Kidney capillary endothelial cell (primary cell): ENCODE measurements at places on chromosomes 5 and 9.

DNA sequence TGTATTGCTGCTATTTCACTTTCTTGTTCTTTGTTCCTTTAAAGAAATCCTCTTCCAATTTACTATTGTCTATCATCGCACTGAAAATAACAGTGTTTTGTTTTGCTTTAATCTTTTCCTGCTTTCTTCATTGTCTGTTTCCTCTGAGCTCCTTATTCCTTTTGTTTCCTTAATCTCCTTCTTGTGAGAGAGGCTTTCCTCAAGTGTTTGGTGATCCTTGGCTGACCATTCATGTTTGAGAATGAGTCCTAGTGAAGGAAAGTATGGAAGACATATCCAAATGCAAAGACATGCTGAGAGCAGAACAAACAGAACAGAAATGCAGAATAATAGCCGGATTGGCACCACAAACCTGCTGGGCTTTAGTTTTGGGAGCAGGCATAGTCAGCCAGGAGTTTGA is 42.0 kb upstream of the ENTREP1 start:
- no peak for DNase-seq

DNA sequence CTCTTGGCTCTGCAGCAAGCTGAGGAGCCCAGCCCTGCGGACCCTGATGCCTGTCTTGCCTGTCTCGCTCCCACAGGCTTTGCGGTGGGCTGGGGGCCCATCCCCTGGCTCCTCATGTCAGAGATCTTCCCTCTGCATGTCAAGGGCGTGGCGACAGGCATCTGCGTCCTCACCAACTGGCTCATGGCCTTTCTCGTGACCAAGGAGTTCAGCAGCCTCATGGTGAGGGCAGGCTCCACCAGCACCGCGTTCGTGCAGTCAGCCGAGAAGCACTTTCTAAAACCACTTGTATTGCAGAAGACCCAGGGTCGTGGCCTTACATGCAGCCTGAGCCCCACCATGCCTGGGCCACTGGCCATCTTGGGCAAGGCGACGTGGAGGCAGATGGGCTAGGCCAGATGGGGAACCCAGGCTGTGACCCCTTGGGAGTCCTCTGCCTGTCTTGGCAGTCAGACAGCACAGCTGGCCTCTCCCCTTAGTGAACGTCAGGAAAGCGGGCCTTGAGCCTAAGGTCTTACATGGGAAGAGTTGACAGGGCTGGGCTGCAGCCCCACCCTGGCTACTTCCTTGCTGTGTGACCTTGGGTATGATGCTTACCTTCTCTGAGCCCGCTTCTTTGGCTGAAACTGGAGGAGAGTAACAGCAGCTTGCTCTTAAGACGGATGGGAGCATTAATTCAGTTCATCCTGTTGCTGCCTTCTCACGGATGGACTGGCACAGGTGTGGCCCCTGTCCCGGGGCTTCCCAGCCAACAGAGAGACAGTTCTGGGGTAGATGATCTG is 8.6 kb downstream of the SLC2A8 start:
- no peak for DNase-seq

GRCh38 chr5:173456751-173457171 is 128.5 kb upstream of the STC2 start:
- DNase-seq, result no peak

GRCh38 chr5:77847814-77848290 is 71.7 kb upstream of the TBCA start:
- DNase-seq, result no peak

DNA sequence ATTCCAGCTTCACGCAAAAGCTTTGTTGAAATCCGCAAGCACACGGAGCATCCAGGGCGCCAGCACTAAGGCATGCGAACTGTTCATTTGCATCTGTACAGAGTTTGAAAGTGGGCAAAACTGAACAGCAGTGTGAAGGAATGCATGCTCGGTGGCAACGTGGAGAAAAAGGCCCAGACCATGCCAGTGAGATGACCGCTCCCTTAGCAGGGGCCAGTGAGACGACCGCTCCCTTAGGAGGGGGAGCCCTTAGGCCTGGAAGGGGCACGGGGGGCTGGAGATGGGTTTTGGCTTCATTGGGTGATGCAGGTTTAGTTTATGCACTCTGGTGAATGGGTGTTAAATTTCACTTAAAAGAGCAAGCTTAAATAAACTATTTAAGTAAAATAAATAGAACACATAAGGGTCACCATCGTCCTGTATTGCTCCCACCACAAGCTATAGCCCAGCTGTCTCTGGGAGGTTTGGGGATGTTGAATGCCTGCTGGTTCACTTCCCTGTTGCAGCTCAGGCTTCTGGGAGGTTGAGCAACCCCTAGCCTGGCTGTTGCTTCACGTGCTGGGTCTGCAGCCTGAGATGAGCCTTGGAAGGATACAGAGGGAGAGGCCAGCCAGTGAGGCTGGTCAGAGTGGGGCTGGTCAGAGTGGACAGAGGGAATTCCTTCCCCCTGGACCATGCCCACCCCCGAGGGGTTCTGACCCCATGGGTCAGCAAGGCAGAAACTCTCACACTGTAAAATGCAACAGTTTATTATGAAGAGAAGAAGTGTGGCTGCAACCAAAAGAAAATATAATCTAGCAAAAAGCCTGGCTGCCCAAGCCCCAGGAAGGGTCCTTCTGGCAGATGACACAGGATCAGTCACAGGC is 4.6 kb upstream of the FCN1 start:
- DNase-seq, result no peak

DNA sequence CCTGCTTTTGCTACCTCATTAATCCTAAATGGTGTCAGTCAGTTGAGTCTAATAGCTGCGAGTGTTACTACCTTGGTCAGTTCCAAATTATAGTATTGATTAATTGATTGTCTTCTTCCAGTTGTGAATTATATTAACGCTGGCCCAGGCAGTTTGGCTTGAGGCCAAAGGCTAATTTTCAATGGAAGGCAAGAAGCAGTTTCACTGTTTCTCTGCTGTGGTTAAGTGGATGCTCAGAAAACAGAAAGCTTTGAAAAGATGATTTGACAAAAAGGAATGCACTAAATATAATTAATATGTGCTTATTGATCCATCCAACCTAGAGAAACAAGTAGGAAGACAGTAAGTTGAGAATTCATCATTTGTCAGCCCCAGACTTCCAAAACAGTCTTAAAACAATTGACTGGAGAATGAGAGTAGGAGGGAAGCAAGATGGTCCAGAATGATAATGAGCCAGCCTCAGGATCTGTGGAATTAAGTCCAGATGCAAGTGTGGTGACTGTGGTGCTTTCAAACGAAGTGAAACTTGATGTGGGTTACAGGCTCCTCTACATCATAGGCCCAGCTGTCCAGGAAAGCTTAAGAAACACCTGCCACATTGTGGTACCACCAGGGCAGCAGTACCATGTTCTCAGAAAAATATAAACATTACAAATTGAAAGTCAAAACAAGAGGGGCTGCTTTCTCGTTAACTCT is 1371.0 kb upstream of the DMAC1 start:
- no peak for DNase-seq

DNA sequence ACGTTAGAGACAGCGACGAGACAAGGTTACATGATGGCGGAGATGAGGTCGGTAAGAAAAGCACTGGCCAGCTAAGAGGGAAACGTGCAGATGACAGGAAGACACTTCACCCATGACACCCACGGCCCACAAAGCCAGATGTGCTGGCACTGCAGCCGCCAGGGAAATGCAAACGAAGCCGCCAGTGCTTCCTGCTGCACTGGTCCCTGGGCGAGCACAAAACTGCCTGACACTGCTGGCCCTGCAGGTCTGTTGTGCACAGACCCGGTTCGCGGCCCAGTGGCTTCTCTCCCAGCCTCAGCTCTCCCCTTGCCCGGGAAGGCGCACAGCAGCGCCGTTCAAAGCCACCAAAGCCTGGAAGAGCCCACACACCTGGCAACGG is 20.3 kb downstream of the QSOX2 start:
- DNase-seq, result no peak

- DNase-seq, result peak; percentile 14
Measured at GRCh38 chr9:129111528-129112151, 425 bp downstream of the PTPA start.

DNA sequence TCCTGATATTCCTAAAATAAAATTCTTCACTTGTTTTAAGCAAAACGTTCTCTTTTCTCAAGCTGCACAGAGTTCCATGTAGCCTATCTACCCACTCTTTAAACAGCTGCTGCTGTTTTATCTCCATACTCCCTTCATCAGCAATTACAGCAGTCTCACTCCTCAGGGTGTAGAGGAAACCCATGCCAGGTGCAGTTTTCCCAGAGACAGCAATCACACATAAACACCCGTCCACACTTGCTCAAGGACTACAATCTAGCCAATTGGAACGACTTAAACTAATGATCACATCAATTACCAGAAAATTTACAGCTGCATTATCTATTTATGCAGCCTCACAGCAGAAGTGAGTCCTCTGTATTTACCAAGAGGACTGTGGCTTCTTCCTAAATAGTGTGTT is 141.7 kb downstream of the HTR1A start:
- no peak for DNase-seq

DNA sequence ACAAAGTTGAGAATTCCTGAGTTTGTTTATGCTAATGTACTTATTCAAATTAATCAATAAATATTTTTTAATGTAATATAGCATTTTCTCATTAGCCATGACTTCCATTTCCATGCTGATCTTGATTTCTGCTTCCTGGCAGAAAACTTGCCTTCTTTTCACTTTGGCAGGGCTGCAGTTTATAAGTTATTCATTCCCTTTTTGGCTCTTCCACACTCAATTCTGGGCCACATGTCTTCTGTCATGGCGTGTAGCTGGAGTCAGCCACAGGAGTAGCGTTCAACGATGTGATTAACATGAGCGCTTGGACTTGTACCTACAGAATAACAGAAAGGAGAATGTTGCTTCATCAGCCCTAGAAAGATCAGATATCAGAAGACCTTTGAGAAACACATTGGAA is 172.9 kb downstream of the CFAP90 start:
- no peak for DNase-seq

DNA sequence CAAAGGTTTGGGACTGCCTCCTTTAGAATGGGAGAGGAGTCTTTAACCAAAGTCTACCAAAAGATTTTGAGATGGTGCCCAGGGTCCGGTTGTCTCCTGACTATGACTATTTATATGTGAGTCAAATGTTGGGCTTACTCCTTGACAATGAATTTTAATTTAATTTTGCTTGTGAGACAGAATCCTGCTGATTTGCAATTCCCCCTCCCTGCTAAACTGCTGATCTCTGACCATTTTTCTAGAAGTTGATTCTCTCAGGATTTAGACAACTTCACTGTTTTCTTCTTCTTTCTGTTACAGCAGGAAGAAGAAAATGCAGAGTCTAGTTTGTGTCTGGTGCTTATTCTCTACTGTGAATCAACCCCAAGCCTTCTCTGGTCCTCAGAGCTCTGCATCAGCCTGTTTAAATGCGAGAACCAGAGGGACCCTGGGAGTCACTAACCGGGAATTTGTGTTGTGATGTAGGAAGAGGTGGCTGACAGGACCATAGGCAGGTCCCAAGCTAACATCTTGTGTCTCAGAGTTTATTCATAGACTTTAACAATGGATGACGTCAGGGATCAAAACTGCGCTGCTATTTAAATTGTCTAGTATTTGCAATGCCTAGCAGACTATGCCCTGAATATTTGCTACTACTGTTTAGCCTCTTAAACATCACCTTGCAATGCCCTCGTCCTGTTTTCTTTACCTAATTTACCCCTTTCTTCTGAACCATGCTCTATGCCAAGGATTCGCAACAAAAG is 124.0 kb upstream of the TAF11L2 start:
- peak; percentile 30 for DNase-seq

DNA sequence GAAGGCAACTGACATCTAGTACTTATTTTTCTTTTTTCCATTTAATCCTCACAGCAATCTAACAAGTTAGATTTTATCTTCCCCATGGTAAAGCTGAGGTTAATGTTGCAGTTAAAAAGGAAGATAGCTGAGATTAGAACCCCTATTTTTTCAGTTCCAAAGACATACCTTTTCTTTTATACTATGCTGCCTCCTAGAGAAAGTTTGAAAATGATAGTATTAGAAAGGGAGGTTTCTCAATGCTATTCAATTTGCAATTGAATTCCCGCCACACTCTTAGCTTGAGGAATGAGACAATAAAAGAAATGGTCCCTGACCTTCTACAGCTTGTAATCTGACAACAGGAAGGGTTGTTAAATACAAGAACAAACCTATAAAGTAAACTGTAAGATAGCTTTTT is 195.9 kb upstream of the TRIM32 start:
- DNase-seq, result no peak

DNA sequence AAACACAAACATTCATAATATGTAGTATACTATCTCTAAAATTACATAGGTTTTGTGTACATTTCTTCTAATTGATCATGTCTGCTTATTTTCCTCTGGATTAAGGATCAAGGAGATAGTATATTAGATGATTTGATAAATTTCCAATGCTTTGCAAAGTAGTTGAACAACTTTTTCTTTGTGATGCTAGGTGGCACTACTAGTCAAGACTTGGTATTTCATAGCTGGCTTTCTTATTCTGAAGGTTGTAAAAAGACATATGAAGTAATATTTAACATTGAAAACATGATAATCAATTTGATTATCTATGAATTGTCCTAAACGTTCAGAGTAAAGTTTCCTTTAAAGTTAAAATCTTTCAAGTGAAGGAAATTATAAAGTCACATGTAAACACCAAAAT is 106.1 kb upstream of the FGF10 start:
- DNase-seq, result no peak

DNA sequence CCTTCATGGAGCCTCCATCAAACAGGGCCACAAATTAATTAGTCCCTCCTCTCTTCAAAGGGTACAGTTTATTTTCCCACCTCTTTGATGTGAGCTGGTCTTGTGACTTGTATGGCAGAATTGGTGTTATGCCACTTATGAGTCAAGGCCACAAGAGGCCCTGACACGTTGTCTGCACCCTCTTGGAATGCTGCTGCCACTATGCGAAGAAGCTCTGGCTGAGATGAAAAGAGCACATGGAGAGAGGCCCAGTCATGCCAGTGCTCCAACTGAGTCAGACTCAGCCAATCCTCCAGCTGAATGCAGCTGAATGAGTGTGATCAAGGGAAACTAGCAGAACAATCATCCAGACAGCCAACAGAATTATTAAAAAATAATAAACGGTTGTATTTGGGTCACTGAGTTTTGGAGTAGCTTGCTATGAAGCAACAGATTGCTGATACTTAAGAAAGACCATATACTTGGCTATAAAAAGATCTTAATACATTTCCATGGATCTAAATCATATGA is 128.3 kb downstream of the MARCHF11 start:
- DNase-seq, result no peak

DNA sequence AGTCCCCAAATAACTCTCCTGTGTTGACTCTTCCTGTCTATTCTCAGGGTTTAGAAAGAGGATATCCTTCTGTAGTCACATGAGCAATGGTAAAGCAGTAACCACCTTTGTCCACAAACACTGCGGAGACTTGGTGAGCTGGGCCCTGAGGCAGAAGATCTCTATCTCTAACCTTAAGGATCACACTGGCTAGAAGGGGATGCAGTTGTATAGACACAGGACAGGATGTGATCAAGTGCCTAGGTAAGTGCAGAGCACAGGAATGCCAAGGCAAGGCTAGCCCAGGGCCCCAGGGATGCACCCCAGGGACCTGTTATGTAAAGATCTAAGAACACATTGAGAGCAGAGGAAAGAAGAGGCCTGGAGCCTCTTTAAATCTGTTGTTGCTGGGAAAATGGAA is 610.5 kb downstream of the IRX1 start:
- no peak for DNase-seq
